ENCODE measurements at places on chromosomes 16 and 17. TPM values are rescaled to one million over a fixed set of nuclear protein-coding genes. Genes with fewer than 3 reads are reported as not detected.
A peak's percentile ranks its signal among the peaks of the same experiment; 100 is the strongest.

PLCG2 gene
- total RNA-seq, result 6.9 TPM

OTOA gene
- total RNA-seq, result not detected

PRDM7 gene
- not detected for total RNA-seq

KRTAP4-3 gene
- not detected for total RNA-seq

PDP2 gene
- total RNA-seq, result 3.9 TPM

ABCA8 gene
- 143 TPM for total RNA-seq

MSLN gene
- 6.1 TPM for total RNA-seq

GNAO1 gene
- total RNA-seq, result 5.6 TPM

PSMD11 gene
- 48.6 TPM for total RNA-seq

NKD1 gene
- 11.1 TPM for total RNA-seq

LCMT1 gene
- 40.4 TPM for total RNA-seq

DNA sequence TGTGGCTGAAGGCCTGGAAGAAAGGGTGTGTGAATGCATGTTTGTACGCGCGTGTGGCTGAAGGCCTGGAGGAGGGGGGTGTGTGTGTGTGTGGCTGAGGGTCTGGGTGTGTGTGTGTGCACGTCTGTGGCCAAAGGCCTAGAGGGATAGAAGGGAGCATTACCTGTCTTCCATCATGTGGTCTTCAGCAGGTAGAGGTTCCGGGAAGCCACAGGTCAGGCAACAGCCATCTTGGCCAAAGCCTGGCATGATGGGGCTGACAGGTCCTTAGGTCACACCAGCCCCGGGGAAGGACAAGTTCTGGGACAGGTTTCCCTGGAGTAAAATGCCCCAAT, 5.2 kb downstream of the LITAFD start:
- DNase-seq, result no peak

GRCh38 chr17:61240851-61241468, 158.7 kb upstream of the TBX2 start:
- DNase-seq, result no peak

- DNase-seq, result no peak
These were observed 1.5 kb upstream of the NTN3 start for GRCh38 chr16:2469399-2470233.

DNA sequence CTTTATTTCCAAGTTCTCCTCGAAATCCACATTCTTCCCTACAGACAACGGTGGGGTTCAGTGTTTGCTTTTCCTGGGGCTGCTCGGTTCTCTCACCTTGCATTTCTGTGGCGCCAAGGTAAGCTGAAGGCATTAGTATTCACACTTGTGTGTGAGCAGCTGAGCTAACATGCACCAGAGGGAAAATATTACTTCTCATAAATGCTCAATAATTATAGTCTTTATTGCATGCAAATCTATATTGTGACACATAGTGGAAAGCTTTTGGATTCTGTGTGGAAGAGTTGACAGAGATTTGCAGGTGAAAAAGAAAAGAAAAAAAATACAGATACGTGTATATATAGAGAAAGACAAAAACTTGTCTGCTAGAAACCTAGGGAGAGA, 411.8 kb downstream of the MAF start:
- DNase-seq, result no peak

- DNase-seq, result no peak
These were observed 4.9 kb downstream of the P3H4 start for GRCh38 chr17:41806685-41807445.

GRCh38 chr17:50839591-50840310, 4.4 kb downstream of the WFIKKN2 start:
- peak; percentile 34 for DNase-seq

DNA sequence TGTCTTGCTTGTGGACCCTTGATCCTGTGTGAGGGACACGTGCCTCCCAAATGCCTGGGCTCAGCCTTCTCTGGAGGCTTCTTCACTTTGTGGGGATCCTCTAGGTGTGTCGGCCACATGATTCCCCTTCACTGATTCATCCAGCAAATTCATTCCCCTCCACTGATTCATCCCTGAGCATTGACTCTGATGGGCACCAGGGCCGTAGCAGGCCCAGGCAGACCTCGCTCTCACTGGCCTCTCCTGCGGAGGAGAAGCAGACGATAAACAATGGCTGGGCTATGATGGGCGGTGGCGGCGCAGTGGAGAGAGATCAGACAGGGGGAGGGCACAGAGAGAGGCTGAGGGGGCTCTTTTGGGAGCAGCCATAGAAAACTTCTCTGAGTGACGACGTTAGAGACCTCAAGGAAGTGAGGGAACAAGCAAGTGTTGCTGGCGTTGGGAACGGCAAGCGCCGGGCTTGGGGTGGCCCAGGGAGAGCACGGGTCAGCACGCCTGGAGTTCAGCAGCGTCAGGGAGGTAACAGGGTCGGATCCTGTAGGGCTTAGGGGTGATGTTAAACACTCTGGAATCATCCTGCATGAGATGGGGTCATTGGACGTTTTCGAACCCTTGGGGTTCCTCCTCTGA, 17.5 kb upstream of the RPTOR start:
- DNase-seq, result no peak

GRCh38 chr16:50305441-50306061, 39.2 kb downstream of the ADCY7 start:
- peak; percentile 30 for DNase-seq

DNA sequence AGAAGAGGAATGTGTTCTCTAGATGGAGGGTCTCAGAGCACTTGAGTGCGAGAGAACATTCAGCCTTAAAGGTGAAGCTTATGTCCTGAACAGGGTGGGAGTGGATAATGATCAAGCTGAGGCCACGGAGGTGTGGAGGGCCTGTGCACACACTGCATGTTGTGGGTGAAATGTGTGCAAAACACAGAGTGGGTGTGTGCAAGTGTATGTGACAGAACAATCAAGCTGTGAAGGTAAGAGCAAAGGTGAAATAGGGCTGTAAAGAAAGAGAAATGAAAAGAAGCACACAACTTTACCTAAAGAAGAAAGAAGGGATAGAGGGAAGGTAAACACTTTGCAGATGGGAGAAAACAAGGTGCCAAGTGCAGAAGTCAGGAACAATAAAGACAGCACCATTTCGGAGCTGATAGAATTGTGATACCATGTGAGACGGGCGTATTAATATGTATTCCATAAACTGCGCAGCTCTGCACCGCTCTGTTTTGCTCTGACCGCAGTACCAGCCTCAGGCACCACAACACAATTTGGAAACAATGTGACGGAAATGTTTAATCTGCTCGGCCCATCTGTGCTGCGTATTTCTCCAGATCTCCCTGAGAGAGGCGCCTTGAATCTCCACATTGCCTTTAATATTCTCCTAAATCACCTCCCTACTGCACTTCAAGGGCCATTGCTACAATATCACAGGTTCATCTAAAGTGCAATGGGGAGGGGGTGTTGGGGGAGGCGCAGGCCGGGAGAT, 40.6 kb downstream of the SNX11 start:
- no peak for DNase-seq

DNA sequence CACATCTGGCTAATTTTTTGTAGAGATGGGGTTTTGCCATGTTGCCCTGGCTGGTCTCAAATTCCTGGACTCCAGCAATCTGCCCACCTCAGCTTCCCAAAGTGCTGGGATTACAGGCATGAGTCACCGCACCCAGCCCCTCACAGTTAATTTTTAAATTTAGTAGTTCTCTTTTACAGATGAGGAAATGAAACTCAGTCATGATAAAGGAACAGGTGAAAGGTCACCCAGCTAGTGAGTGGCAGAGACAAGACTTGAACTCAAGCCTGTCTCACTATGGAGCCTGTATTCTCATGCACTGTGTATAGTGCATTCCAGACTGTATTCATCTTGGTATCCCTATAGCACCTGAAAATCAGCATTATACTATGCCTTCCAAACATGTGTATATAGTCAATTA, 77.1 kb upstream of the WSB1 start:
- no peak for DNase-seq

DNA sequence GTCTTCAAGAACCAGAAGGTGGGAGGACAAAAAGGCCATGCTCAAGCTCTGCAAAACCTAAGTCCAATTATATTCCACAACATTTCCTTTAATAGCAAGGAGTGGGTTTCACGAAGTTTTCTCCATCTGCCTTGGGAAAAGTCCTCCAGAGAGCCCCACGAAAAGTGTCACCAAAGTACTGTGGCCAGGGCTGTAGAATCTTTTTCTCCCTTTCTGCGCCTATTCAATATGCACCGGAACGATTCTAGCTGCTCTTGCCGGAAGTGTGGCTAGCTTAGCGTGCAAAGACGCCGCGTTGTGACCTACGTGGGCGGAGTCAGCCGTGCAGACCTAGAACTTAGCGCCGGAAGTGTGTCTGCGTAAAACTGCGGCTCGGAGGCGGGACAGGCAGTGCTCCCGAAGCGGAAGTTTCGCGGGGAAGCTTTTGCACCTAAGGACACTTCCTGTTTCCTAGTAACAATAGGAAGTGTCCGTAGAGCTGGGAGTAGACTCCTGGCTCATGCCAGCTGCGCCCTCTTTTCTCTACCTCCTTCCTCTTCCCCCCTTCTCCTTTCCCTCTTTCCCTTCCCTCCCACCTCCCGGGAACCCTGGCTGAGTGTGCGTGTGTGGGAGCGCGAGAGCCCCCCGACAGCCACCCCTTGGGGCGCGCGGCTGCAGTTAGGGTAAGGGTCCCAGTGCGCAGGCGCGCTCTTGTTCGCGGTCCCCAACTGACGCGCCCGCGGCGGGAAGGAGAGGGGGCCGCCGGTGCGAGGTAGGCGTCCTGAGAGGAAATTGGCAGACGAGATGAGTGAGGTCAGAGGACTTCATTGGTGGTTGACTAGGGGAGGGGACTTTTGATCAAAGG, at the start of the genes ZNF646 and ZNF668:
Gene ZNF646, plus strand, starts transcription at position 453 of the 844 bp plus-strand sequence. CDS start 1,903 bp downstream, outside the sequence.
Gene ZNF668, minus strand, starts transcription at position 271 of the 844 bp plus-strand sequence. CDS start 9,781 bp downstream, outside the sequence.
- peak; percentile 98 for DNase-seq

GRCh38 chr16:77409311-77409710, 25.5 kb downstream of the ADAMTS18 start:
- DNase-seq, result no peak

DNA sequence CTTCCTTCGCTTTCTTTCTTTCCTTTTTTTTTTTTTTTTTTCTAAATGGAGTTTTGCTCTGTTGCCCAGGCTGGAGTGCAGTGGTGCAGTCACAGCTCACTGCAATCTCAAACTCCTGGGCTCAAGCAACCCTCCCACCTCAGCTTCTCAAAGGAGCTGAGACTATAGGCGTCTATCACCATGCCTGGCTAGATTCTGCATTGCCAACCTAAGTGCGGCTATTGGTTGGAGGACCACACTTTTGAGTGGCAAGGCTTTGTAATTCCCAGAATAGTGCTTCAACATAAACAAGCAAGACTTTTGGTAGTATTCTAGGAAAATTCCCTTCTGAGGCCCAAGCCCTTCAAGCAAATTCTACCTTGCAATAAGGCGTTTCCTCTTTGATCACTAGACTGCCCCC, 107.8 kb downstream of the YPEL2 start:
- DNase-seq, result no peak

GRCh38 chr16:56121156-56121500, 70.2 kb upstream of the GNAO1 start:
- no peak for DNase-seq

- DNase-seq, result no peak
These were observed 148.7 kb upstream of the SDK2 start for GRCh38 chr17:73792994-73793393.

DNA sequence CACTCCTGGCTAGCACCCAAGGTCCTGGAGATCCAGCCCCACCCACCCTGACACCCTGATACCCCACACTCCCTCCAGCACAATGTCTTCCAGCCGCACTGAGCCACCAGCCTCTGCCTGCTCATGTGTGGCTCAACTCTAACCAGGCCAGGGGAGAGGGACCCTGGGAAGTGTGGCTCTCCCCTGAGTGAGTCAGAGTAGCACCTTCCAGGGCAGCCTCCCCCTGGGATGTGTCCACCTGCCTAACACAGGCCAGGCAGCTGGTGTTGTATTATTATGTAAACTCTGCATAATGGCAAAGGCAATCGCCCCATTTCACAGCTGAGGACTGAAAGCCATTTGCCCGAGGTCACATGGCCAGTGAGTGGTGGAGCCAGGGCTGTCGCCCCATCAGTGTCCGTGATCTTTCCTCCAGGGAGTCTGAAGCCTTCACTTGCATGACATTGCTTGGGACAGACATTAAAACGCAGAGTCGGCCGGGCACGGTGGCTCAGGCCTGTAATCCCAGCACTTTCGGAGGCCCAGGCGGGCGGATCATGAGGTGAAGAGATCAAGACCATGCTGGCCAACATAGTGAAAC, 84.2 kb upstream of the FOXF1 start:
- DNase-seq, result no peak

- DNase-seq, result no peak
These were observed 5.5 kb upstream of the TGFB1I1 start for GRCh38 chr16:31466381-31466841.

DNA sequence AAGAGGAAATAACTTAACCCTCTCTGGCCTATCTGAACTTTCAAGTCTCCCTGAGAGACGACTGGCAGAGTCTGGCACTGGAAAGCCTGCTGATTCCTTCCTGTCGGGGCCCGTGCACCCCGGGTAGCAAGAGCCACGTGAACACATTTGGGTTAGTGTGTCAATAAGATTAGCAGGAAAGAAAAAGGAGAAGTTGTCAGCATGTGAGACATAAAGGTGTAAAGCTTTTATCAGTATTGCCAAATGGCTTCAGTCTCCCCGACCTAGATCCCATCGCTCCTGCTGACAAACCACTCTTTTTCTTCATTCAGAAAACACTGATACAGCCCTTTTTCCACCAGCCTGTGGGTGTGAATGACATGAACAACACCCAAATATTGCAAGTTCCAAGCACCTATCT, 74.4 kb downstream of the CCT6B start:
- DNase-seq, result no peak

DNA sequence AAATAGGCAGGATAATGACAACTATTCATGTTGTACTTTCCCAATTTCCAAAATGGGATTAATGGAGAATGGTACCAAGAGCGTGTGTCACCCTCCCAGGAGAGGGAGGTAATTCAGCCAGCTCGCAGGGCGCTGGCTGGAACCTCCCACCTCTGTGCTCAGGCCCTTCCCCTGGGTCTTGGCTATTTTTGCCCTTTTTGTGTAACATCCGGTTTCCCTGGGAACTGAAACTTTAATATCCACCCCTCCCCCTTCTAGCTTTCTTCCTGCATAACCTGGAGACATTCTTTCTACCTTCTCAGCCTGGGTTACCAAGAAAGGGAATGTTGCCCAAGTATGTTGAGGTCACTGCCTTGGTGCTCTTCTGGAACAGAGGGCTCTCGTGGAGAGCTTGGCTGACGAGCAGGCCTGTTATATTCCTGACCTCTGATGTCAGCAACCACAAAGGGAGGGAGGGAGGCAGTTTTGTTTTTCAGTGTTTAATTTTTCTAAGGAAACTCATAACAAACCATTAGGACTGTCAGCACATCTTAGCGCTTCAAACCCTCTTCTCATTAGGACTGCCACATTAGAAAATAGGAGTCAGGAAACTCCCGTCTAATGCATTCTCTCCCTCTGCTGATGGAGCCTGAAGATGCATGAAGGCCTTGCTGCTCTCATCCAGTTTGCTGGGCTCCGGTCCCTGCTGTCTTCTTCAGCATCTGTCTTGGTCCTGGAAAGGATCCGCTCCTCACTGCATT, 25.6 kb downstream of the ITGB3 start:
- peak; percentile 58 for DNase-seq

DNA sequence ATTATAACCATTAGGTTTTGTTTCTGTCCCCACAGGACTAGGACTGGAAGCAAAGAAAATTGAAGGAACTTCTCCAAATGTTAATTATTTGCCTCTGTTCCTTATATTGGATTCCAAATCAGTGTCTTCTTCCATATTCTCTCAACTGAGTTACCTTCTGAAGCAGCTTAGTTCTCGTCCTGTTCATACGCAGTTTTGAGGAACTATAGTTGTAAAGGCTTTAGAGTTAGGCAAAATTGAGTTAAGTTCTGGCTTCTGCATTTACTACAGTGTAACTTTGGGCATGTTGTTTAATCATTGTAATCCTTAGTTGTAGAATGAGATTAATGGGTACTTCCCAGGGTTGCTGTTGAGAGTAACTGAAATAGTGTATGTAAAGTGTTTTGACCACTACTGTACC, 11.2 kb downstream of the CBFB start:
- no peak for DNase-seq

- no peak for DNase-seq
These were observed 31.5 kb downstream of the SMURF2 start for GRCh38 chr17:64630309-64631223.

Data from ovary (tissue), 10 donors.